Neuronal stem cell (in vitro differentiated cells): ENCODE measurements at places on chromosomes 6 and 20.

DNA sequence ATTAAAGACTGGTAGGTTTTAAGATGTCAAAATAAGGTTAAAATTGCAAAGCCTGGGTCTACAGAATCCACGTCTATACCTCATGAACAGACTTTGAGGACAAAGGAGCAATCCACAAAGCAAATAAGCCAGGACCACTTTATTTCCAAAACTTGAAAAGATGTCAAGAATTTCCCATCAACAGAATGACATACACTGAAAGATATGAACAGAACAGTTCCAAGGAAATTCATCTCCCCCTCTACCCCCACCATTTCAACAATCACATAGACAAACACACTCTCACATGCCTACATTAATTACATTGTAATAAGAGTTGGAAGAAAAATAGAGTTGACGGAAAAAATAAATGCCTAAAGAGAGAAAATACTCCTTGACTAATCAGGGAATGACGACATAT, 45.2 kb upstream of the NHSL1 start:
- DNase-seq: no peak

DNA sequence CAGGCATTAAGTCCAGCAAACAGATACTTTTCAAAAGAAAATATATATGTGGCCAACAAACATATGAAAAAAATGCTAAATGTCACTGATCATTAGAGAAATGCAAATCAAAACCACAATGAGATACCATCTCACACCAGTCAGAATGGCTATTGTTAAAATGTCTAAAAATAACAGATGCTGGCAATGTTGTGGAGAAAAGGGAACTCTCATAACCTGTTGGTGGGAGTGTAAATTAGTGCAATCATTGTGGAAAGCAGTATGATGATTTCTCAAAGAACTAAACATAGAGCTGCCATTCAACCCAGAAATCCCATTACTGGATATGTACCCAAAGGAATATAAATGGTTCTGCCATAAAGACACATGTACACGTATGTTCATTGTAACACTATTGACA, 20.6 kb downstream of the KCNQ5 start:
- DNase-seq: no peak

GRCh38 chr6:111765763-111766162, 107.5 kb downstream of the FYN start:
- DNase-seq: no peak

DNA sequence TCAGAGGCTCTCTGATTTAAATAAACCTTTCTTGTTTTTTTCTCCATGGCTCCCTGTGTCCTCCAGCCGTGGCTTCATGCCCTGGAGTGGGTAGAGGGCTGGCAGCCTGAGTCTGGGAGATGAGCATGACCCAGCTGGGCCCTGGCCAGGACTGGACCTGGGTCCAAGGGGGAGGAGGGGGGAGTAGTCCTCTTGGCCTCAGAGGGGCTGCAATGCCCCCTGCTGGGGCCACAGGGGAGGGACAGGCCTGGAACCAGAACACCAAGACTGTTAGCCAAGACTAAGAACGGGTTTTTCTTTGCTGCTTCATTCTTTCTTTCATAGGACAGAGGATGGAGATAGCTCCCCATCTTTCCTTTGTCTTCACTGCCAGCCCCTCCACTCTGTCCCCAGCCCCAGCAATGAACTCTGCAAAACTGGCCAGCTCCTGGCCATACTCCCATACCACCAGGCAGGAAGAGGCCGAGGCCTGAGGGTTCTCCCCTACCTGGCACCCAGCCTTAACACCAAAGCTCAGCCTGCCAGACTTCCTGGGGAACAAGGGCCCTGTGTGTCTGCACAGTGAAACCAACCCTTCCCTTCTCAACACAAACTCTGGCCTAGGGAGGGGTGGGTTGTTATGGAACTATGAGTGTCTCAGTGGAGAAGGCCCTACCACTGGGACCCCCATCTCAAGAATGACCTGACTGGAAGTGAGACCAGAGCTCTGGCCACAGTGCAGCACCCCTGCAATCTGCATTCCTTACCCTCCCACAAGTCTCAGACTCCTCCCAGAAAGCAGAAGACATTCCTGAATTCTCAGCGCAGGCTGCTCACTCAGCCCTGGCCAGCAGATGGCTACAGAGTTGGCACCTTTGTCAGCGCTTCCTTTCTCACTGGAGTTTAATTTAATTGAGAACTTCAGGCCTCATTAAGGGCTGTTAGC, 11.0 kb downstream of the SLC29A1 start:
- no peak for DNase-seq

DNA sequence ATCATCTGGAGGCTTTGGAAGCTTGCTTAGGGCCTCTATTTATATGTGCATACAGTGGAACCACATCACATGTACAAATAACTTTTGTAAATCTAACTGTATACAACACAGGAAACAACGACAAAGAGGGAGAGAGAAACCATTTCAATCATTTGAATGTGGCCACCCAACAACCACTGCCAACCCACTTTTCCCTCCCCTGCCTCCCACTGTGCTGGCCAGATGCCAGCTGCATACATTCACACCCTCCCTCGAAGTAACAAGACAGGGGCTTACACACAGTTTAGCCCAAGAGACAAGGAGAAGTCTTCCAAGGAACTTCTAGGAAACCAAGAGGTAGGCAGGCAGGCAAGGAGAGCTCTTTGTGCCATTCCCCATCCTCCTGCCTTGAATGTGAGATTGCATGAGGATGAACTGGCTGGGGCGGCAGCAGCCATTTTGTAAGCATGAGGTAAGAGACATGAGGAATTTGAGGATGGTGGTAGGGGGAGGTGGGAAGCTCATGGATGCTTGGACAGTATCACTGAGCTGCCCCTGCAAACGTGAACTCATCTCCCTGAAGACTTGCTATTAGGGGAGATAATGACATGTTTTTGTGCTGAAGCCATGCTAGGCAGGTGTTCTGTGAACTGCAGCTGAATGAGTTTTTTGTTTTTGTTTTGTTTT, 18.2 kb downstream of the BMP7 start:
- DNase-seq: no peak

GRCh38 chr6:42129360-42129676, 13.1 kb downstream of the C6orf132 start:
- no peak for DNase-seq

DNA sequence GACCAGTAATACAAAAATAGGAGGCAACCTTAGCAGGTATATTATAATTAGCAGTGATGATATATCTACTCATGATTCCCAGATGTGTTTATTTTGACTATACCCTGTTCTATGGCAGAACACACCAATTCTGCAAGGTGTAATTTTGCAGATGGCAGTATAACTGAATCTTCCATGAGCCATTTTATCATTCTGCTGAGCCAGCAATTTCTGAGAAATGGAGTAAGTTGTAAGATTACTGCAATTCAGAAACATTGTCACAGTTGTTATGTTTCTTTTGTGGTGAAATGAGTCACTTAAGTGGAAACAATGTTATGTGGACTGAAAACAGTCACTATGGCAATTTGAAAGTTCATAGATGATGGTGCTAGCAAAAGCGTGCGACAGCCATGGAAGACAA, 63.7 kb upstream of the RIMS1 start:
- no peak for DNase-seq

DNA sequence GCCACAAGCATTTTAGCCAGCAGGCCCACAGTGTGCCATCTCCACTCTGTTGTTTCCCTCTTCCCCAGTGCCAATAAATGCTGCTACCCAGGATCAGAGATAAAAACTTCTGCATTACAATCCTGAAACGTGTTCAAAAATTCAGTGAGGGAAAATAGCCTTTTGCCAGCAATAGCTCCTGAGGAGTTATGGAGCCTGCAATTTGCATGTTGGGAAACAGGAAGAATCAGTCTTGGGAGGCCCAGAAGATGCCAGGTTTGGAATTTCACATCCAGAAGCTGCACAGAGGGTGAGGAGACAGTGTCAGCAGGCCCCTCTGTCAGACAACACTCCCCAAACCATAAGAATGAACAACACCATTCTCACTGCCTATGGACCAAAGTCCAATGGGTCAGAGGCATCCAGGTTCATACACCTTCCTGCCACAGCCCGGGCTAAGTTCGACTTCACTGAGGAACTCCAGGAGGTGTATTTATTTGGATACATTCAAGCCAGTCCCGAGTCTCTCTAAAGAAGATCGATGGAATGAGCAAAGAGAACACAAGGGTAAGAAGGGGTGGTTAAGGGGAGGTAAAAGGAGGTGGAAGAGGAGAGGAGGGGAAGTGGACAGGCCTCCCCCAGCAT, 20.8 kb downstream of the RRBP1 start:
- DNase-seq: no peak

DNA sequence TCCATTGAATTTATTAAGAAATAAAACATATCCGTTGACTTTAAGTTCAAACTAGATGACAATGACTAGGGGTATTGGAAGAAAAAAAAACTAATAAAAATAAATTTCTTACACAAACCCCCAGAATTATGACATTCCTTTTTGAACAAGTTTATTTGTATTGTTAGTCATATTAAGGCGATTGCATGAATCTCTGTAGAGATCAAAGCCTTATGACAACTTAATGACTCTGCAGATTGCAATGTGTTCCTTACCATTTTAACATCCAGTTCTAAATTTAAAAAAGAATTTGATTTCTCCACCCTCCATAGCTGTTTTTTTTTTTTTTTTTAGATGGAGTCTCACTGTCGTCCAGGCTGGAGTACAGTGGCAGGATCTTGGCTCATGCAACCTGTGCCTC, 189.8 kb upstream of the CEP162 start:
- DNase-seq: no peak

DNA sequence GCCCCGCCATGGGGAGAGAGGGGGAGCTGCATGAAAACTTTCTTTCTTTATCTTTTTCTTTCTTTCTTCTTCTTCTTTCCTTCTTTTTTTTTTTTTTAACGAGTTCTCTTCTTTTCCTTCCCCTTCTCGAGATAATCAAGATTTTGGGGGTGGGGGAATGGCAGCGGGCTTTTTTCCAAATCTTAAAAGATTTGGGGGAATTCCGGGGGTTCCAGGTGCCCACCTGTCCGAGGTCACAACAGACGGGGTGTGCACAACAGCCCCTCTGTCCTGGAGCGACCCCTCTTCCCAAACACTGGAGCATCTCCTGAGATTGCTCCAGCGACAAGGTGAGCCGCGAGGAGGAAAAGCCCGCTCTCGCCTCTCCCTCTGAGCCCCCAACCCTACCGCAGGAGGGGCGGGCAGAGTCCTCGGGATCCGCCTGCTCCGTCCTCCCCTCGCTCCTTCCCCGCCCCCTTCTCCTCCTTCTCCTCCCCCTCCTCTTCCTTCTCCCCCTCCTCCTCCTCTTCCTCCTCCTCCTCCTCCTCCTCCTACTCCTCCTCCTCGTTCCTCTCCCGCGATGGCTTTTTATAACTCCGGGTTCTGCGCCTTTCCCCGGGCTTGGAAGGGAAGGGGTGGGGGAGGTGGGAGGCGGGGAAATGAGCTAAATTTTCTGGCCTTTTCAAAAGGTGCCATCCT, 689 bp upstream of the KCNB1 start:
- DNase-seq: peak; percentile 21

DNA sequence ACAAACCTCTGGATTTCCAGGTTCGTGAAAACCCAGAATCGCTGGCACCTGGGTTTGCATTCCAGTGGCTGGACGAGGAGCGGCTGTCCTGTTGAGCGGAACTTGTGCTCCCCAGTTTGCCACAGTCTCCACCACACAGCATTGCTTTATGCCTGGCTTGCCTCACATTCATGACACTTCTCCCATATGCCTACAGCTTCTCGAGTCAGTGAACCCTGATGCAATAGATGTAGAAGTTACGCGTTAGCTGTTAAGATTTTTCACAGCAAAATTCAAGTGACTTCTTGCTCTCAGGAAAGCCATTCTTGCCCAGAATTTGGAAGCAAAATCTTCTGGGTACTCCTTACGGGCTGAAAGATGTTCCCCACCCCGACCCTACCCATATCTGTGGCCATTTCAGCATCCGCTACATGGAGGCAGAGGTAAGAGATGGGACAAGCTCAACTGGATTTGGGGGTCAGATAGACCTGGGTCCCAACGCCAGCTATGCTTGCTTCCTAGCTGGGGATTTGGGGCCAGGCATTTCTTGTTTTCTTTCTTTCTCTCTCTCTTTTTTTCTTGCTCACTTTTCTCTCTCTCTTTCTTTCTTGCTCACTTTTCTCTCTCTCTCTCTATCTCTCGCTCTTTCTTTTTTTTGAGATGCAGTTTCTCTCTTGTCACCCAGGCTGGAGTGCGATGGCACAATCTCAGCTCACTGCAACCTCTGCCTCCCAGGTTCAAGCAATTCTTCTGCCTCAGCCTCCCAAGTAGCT, 12.4 kb upstream of the GDAP1L1 start:
- no peak for DNase-seq

DNA sequence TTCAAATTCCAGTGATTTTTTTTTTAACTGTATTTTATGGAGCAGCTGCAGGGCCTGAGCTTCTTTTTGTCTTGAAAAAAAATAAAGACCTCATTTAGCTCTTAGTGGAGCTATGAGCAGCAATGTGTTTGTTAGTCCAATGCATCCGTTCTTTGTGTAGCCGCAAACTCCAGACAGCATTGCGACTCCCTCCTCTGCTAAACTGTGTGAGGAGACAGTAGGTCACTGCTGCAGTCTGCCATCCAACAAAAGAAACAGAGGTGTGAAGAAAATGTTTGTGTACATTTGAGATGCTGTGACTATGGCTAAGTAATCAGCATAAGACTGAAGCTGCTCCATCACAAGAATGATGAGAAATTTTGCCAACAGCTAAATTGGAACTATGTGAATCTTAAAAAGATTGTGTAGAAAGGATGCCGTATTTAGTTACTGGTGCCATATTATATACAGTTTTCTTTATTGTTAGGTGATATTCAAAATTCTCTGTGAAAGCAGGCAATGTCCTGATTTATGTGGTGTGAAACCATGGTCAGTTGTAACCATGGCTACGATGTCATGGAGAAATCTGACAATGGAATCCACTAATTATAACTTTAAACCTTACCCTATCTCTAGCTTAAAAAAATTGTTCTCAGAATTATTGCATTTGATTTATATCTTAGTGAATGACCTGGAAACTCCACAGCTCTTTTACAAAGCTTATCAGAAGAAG, 428.8 kb upstream of the EPHA7 start:
- DNase-seq: no peak

DNA sequence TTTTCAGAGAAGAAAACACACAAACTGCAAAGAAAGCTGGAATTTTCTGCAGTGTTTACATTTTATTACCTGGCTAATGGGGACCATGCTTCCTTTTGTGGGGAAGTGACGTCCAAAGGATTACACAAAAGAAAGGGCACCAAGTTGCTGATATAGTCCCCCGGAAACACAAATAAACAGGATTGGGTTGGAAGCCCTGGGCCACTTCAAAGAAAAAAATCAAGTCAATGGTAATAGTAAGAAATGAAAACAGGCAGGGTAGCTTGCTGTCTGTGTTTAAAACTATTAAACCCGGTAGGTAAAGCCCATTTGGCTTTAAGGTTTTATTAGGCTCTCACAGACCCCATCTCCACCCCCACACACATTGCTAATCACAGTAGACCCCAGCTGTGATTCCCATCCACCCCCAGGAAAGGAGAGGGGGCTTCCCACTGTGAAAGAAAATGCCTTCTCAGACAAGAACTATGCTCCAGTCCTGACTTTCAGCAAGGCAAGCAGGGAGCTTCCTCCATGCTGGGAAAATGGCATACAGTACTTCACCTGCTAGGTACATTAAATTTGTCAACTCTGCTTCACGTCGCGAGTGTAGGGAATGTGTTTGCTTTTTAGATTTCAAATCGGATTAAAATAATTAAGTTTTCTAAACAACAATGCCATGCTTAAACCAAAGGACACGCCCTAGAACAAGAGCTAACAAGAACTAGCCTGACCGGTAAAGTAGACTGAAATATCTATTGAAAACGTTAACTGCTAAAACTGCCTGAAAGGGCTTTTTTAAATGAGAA, 1.1 kb downstream of the PERP start:
- DNase-seq: peak; percentile 67
